ENCODE measurements at places on chromosomes 3 and 15. TPM values are rescaled to one million over a fixed set of nuclear protein-coding genes. Genes with fewer than 3 reads are reported as not detected.
A peak's percentile ranks its signal among the peaks of the same experiment; 100 is the strongest.

GRCh38 chr3:111715911-111716523, 120.9 kb upstream of the ZBED2 start:
- no peak for DNase-seq

Gene C2CD4A
- total RNA-seq: not detected

DNA sequence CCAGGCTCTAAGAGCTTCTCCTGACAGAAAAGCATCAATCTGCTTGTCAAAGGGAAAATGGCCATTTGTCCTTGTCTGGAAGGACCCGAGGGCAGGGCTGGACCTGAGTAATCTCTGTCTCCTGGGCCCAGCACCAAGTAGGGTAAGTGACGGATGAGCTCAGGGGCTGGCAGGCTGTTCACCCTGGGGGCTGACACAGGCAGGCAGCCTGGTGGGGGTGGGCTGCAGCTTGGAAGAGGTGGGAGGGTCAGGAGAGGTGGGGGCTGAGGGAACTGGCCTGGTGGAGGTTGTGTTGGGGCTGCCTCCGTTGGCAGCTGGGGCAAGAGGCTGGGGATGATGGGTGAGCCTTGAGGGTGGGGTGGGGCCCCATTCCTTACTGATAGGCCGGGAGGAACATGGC, 42.3 kb upstream of the ADPGK start:
- no peak for DNase-seq

Gene LRRIQ4
- not detected for total RNA-seq

- no peak for DNase-seq
Measured at GRCh38 chr3:37853691-37854413, 7.8 kb upstream of the CTDSPL start.

Gene KNSTRN
- total RNA-seq: 79.4 TPM

DNA sequence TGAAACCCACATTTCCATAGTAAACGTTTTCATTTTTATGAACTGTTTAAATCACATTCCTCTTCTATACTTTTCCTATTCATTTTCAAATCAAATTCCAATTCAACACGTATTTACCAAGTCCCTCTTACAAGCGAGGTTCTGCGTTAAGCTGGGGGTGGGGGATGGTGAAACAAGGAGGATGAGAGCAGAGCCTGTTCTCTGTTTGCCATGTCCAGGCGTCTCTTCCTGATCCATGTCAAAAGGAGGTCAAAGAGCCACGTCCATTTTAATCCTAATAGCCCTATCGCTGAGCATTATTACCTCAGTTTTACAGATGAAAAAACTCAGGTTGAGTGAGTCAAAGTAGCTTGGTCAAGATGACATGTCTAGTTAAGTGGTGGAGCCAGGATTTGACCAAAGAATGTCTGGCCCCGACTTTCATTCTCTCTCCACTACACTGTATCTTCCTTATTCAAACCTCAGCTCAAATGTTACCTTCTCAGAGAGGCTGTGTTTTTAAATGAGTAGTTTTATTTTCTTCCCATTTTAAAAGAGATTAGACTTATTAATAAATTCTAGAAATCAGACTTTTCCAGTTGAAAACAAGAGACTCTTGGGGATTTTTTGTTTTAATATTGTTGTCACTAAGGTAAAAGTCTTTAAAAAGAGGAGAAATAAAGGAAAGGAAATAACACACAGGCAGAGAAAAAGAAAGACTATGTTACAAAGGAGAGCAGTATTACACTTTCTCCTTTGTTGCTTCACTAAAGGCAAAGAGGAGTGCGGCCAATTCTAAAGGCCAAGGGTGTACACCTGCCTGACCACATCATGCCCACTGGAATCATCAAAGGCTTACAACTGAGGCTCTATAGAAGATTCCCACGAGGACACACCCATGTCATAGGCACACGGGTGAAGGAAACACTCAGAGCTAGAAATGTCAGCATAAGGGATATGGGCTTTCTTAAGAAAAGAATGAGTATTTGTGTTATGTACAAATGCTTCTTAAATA, 42.4 kb downstream of the MYO5A start:
- DNase-seq: no peak

- DNase-seq: no peak
Measured at GRCh38 chr15:52006702-52007340, 12.2 kb upstream of the MAPK6 start.

DNA sequence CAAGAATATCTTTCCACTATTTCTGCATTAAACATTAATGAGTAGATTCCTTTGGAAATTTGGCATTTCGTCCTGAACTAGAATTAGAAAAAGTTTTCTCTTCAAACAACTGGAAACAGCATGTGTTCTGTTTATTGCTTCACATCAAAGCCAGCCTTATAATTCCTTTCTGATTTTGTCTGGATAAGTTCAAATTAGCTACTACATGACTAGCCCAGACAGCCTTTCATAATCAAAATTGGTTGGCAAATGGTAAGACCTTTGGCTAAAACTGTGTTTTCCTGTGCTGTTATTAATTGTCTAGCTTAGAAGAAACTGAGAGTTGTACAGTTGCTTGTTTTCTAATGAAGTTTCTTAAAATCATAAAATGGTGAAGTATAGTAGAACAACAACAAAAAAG, 52.7 kb upstream of the P3H2 start:
- DNase-seq: no peak

DNA sequence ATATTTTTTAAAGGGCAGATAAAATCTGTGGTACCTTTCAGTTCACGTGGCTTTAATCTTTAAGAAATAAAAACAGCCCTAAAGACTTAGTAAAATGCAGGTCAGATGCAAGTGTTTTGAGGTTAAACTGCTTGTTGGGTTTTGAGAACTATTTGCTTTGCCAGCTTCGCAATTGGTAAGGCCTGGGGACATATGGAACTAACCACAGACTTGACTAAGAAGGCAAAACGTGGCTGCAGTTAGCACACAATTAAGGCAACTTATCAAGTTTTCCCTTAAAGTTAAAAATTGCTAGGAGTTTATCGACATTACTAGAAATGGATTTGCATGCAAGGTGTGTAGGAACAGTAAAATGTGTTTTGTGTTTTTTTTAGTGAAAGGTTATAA, 206.9 kb downstream of the ZNF385D start:
- no peak for DNase-seq

GRCh38 chr3:172612871-172613678, 89.8 kb upstream of the TNFSF10 start:
- DNase-seq: no peak

- no peak for DNase-seq
Measured at GRCh38 chr15:77674327-77674726, 41.6 kb upstream of the LINGO1 start.

GRCh38 chr3:62559831-62560445, 186.6 kb upstream of the FEZF2 start:
- DNase-seq: no peak

GRCh38 chr3:58535531-58536500, 1.2 kb downstream of the ACOX2 start:
- no peak for DNase-seq

- DNase-seq: peak; percentile 7
Measured at GRCh38 chr3:36904641-36905040, 40.2 kb downstream of the TRANK1 start.

DNA sequence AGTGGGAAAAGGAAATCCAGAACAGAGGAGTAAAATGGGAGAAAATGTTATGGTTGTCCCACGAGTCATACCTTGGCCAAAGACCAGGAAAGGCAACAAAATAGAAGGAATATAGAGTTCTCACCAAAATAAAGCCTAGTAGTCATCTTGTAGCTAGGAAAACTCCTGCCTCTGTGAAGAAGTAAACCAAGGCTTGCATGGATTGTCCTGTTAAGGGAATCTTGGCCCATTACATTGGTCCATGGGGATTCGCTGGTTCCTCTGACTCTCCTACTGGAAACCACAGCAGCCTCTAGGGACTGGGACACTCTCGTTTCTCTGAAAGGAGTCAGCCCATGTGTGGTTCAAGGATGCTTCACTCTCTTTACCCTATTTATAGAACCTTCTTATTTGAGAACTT, 62.9 kb upstream of the FNDC3B start:
- no peak for DNase-seq

Gene TMEM212
- not detected for total RNA-seq

GRCh38 chr3:99232696-99233095, 331.2 kb upstream of the DCBLD2 start:
- DNase-seq: no peak

Gene ITIH1
- total RNA-seq: not detected

Measured in H1 (cell line).